ENCODE measurements at places on chromosomes 6 and 20. TPM values are rescaled to one million over a fixed set of nuclear protein-coding genes. Genes with fewer than 3 reads are reported as not detected.

The TBX18 gene
- polyA plus RNA-seq: 34.9 TPM

The RBM24 gene
- 380 TPM for polyA plus RNA-seq

The DDO gene
- 0.18 TPM for polyA plus RNA-seq

The ZNF391 gene
- 13.3 TPM for polyA plus RNA-seq

The BTN1A1 gene
- 0.15 TPM for polyA plus RNA-seq

The RREB1 gene
- 20.8 TPM for polyA plus RNA-seq

The MTFR2 gene
- 2.2 TPM for polyA plus RNA-seq

The SLC12A5 gene
- not detected for polyA plus RNA-seq

The ZNF165 gene
- not detected for polyA plus RNA-seq

The TCP11 gene
- 0.34 TPM for polyA plus RNA-seq

The MEI4 gene
- 0.08 TPM for polyA plus RNA-seq

The PRSS16 gene
- 0.14 TPM for polyA plus RNA-seq

The SIGLEC1 gene
- polyA plus RNA-seq: 5.6 TPM

The CCDC170 gene
- not detected for polyA plus RNA-seq
